ENCODE measurements at places on chromosomes 1 and 21. TPM values are rescaled to one million over a fixed set of nuclear protein-coding genes. Genes with fewer than 3 reads are reported as not detected.

The HES3 gene
- total RNA-seq: not detected

The CRABP2 gene
- total RNA-seq: 1.6 TPM

The LDLRAD1 gene
- not detected for total RNA-seq

The DARS2 gene
- total RNA-seq: 7.4 TPM

The MYCBP gene
- total RNA-seq: 21.4 TPM

DNA sequence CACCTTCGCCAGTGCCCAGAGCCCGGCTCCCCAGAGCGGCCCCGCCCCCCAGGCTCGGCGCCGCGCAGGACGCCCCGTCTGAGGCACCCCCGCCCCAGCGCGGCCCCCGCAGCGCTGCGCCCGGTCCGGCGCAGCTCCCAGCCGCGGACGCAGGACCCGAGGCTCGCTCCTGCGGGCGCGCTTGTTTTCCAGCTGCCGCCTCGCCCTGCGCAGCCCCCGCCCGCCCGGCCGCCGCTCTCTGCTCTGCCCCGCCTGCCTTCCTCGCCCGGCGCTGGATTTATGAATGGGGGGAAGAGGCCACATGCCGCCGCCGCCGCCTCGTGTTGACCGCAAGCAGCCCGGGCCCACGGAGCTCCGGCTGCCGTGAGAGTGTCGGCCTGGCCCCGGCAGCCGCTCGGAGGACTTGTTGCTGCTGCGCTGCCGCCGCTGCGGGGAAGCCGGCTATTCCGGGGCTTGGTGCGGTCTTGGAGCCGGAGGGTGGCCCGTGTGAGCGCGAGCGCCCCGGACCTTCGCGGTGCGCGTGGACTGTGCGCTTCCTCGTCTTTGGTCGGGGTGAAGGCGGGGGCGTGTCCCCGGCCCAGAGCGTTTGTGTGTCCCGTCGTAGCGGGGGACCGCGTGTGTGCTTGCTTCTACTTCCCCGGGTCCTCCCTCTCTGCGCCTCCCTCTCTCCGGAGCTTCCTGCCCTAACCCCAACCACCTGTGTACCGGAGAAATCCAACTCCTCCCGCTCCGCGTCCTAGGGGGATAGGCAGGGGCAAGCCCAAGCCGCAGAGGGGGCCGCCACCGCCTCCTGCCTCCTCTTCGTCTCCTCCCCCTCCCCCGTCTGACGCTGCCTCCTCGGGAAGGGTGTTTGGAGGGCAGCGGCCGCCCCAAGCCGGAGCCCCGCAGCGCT is 736 bp downstream of the KCNC4 start:
- peak; percentile 66 for DNase-seq

- DNase-seq: no peak
Observed at GRCh38 chr1:151898519-151898991, 10.8 kb downstream of the THEM4 start.

The SLAMF9 gene
- total RNA-seq: not detected

DNA sequence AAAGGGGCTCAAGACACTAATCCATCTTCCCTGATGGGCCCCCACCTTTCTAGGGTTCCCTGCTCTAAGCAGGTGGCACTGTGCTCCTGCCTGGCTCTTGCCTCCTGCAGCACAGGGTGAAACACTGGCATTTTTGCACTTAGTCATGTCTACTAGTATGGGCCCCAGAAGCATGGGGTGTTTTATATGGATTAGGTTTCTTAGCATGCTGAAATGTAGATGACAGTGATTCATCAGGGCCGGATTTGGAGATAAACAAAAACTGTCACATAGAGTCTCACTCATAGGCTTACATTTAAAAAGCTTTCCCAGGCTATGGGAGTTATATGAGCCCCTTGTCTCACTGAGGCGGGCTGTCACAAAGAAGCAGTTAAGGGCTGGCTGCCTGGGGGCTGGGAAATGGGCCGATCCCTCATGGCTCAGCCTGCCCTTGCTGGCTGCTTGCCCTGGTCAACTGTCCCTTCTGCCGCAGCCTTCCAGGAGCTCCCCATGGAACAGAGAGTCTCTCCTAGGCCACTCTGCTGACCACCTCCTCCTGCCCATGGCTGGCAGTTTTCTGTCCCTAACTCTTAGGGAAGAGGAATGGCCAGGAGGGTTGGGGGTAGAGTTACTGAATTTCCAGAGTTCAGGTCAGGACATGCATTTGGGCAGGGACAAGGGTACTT is 6.5 kb downstream of the GALNT2 start:
- DNase-seq: peak; percentile 58

The ZNF362 gene
- 18.8 TPM for total RNA-seq

GRCh38 chr1:36787312-36787913 is 246.9 kb downstream of the GRIK3 start:
- no peak for DNase-seq

The CD1E gene
- total RNA-seq: not detected

The SMCP gene
- total RNA-seq: not detected

DNA sequence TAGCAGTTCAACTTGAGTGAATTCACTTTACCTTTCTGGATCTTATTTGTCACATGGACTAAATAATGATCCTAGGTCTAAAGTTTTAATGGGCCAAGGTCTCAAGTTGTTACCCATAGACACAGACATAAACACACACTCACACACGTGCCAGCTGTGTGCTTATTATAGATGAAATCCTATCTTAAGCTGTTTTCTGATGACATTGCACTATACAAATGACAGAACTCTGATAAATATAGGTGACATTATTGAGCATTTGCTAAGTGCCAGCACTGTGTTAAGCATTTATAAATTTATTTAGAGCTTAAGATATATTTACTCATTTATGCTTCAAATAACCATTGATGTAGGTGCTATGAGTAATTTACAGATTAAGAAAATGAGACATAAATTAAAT is 474.4 kb upstream of the NR5A2 start:
- DNase-seq: no peak

DNA sequence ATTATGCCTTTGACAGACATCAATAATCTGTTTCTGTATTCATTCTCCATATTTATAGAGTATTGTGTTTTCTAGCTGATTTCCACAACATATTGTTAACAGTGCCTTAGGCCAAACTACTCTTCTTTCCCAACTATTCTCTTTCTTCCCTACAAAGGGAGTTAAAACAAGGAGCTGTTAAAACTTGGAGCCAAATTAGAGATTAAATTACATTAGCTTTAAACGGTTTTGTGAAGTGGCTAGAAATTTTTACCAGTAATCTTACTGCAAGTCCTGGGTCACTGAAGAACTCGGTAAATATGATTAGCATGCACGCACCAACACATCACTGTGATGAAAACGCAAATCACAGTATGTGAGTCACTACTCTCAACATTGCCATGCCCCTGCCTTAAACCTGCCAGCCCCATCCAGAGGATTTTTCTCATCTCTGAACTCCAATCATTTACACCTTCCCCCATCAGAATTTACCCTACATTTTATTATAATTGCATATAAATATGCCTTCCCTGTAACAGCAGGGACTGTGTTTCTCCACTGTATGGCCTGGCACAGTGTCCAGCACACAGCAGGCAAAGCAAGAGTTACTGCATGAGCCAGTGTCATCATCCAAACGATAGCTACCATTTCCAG is 1.5 kb upstream of the PRDX6 start:
- DNase-seq: no peak

The COL8A2 gene
- 0.36 TPM for total RNA-seq

GRCh38 chr1:232238009-232238408 is 391.9 kb downstream of the SIPA1L2 start:
- DNase-seq: no peak

DNA sequence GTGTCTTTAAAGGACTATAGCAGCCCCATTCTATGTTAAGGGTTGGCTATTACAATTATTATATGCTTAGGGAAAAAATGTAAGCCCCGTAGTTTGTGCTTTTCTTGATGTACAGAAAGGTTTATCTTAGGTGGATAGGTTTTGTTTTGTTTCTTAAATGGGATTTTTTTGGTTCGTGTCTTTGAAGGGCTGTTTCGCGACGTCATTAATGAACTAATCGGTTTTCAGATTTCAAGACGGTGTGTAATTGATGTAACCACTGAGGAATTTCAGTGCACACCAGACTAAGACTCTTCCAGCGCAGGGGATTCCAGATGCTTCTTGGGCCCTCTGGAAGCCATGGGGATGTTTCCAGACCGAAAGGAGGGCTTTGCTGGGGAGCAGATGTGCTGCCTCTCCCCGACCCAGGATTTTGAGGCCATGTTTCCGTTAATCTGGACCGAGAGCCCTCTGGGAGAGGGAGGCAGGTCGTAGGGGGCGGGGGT is 4.8 kb upstream of the SIM2 start:
- no peak for DNase-seq

The TNFRSF25 gene
- total RNA-seq: 2.6 TPM

DNA sequence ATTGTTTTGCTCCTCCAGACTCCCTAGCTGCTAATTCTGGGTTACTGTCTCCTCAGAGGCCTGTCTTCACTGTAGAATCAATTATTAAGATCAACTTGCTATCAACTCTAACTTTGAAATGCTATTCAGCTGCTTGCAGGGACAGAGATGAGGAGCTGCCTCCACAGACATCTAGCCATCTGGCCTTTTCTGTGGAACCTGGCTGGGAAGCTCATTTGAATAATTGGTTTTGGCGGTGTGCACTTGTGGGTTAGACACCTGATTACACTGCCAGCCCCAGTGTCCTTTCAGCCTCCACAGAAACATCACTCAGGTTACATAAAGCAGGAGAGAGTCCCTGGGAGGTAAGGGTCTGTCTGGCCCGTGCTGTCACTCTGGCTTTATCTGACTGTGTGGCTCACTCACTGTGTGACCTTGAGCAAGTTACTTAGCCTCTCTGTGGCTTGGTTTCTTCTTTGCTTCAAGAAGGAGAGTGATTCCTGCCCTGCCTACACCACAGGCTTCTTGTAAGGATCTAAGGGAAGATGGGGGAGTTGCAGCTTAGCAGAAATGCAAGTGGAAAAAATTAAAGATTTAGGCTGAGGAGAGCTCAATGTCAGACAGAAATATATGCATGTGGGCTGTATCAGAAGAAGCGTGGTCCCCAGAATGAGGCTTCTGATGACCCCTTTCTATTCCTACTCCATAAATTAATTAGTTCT is 131.6 kb downstream of the BEND5 start:
- DNase-seq: no peak

DNA sequence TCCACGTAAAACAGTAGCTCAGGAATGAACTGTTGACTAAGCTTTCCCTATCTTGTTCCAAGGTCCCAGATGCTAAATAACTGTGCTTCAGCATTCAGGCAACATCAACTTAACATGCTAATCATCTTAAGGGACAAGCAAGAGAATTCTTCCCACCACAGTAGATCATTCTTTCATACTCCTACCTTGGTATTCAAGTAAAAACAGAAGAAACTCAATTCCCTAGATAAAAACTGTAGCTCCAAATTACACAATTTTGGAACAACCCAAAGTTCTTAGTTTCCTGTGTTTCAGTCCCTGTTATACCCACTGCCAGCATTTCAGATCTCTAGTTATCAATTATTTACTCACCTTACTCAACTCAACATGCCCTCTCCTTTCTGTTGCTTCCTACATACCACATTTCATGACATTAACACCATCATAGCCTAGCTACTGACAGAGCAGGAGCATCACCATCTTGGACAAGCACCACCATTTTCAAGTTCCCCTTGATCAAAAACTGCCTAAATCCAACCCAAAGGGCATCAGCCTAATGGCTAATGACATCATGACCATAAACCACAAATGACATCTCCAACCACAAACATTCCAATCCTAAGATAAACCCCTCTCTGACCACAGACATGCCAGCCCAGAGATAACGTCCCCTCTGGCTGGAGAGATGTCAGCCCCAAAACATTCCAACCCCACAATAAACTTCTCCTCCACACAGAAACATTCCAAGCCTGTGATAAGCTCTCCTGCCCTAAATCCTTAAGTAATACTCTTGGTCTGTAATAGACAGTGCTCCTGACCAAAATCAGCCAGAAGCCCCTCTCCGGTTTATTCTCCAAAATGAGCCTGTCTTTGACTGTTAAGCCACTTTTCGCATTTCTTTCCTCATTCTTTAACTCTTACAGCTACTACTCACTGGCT is 191.2 kb downstream of the RERE start:
- no peak for DNase-seq

- DNase-seq: no peak
Observed at GRCh38 chr1:245893025-245893424, 614.1 kb downstream of the SMYD3 start.

GRCh38 chr1:170790651-170791071 is 126.7 kb downstream of the PRRX1 start:
- DNase-seq: no peak

DNA sequence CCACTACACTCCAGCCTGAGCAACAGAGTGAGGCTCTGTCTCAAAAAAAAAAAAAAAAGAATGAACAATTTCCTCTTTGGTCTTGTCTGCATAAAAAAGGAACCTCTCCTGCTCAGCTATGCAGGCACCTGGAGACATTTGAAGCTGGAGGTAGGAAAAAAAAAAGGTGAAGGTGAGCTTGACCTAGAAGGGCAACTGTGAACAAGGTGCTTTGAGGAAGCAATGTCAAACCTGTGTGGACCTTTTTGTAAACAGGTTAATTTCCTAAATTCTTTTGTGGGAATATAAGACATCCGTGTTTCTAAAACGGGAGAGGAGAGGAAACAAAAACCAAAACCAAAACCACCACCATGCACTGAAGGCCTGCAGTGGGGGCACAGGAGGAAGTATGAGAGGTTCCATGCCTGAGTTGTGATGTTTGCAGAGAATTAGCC is 77.5 kb downstream of the SLC45A1 start:
- no peak for DNase-seq

DNA sequence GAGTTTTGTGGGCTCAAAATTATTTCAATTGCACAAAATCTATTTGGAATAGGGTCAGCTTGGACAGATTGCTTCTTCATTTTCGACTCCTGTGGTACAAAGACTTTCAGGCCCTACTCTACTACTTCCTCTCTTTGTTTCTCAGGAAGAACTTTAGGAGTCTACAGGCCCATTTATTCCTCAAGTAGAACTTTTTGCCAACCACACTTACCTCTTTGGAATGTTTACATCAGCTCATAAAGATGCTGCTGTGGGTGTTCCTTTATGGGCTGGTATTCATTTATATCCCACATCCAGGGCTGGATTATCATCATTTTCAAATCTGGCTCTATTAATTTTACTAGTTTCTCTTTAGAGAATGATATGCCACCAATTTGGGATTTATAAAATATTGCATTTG is 46.3 kb upstream of the TNFSF18 start:
- no peak for DNase-seq

- DNase-seq: no peak
Observed at GRCh38 chr1:183580281-183580682, 10.0 kb downstream of the NCF2 start.
